A549 treated with ZK216348 at 1 μM for 4 hours (cell line): ENCODE measurements at places on chromosomes 7 and 10. TPM values are rescaled to one million over a fixed set of nuclear protein-coding genes. Genes with fewer than 3 reads are reported as not detected.

LIPJ gene
- not detected in 5 replicates for total RNA-seq

CPED1 gene
- not detected in 5 replicates for total RNA-seq

GALNT17 gene
- not detected in 5 replicates for total RNA-seq

KLHDC10 gene
- total RNA-seq = 10.0 to 15.3 TPM (median 13.9 TPM) in 5 replicates

STEAP4 gene
- not detected in 5 replicates for total RNA-seq

FAM25C gene
- 1.5 to 4.0 TPM (median 2.4 TPM) in 3 of 5 replicates, not detected in the others for total RNA-seq

COL26A1 gene
- 0.18 to 0.62 TPM (median 0.44 TPM) in 5 replicates for total RNA-seq

PIP gene
- 0.51 to 0.75 TPM (median 0.71 TPM) in 3 of 5 replicates, not detected in the others for total RNA-seq

DPP6 gene
- total RNA-seq = not detected in 5 replicates

PEX1 gene
- total RNA-seq = 3.9 to 7.4 TPM (median 5.5 TPM) in 5 replicates

NUTM2E gene
- total RNA-seq = 0.25 to 0.90 TPM (median 0.31 TPM) in 5 replicates

DNMBP gene
- 23.3 to 33.3 TPM (median 29.6 TPM) in 5 replicates for total RNA-seq

TRIL gene
- total RNA-seq = not detected in 5 replicates

PLAC9 gene
- total RNA-seq = not detected in 5 replicates

PIK3CG gene
- not detected in 5 replicates for total RNA-seq

PRSS37 gene
- not detected in 5 replicates for total RNA-seq

ELN gene
- 0.08 to 0.13 TPM (median 0.12 TPM) in 5 replicates for total RNA-seq
